Stimulated activated CD8-positive, alpha-beta memory T cell treated with anti-CD3 and anti-CD28 coated beads, Interleukin-4, amount 100 ng/mL, for 4 hours (primary cell): ENCODE measurements at places on chromosomes 3 and 15.
A peak's percentile ranks its signal among the peaks of the same experiment; 100 is the strongest.

- DNase-seq, result no peak
Observed at GRCh38 chr3:104596551-104596950, 770.2 kb upstream of the ALCAM start.

DNA sequence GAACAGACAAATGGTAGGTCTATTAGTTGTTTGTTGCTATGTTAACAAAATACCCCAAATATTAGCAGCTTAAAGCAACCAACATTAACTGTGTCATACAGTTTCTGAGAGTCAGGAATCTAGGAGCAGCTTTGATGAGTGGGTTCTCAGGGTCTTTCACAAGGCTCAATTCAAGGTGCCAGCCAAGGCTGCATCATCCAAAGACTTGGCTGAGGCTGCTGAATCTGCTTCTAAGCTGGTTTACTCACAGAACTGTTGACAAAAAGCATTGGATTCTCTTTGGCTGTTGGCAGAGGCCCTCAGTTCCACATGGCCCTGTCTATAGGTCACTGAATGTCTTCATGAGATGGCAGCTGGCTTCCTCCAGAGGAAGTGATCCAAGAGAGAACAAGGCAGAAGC is 40.3 kb upstream of the TSC22D2 start:
- no peak for DNase-seq

DNA sequence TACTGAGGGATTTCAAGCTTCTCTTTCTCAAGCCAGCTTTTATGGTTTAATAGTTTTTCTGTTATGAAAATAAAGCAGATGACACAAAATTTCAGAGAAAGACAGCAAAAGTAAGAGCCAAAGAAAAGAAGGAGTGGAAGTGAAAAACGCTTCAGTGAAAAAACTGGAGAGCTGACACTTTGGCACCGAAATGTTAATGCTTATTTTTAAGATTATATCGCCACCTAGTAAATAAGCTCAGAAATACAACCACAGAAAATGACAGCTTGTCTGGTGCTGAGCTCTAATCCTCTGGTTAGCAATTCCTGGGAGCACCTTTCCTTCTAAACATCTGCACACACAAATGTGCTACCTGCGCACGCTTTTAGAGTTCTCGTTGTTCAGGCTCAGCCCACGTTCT is 101.6 kb downstream of the ZPLD1 start:
- DNase-seq, result no peak

DNA sequence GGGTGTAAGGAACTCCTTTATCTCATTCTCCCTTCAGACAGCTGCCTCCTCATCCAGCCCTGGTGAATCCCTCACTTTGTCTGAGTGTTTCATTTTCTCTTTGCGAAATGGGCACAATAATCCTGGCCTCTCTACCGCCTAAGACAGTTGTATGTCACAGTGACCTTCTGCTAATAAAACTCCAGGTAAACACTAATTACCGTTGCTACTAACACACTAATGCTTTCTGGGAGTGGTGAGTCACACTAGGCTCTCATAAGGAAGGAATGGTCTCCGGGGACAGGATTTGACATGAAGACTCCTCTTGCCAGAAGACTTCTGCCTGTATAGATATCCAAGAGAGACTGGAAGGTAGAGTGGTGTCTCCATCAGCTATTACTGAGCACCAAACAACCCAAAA is 71.7 kb upstream of the SNRK start:
- no peak for DNase-seq

GRCh38 chr3:170734043-170734734 is 135.8 kb downstream of the RPL22L1 start:
- no peak for DNase-seq

GRCh38 chr3:30504939-30505338 is 101.5 kb upstream of the TGFBR2 start:
- no peak for DNase-seq

- no peak for DNase-seq
Observed at GRCh38 chr15:36926427-36926825, 173.9 kb downstream of the MEIS2 start.

DNA sequence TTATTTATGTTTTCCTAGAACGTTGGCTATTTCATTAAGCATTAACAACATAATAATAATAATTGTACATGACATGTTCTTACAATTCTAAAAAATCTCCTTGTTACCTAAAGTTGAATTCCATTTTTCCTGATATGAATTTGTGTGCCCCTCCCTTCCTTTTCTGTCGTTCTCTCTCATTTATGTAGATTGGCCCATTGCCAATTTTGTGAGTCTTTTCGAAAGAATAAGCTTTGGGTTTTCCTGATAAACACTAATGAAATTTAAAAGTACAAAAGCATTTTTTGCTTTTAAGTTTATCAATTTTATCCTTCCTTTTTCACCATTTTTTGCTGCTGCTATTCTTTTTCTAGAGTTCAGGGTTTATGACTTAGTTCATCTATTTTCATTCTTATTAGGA is 44.9 kb downstream of the PRR23E start:
- no peak for DNase-seq

- DNase-seq, result no peak
Observed at GRCh38 chr3:20669184-20669583, 483.2 kb upstream of the SGO1 start.

- DNase-seq, result peak; percentile 46
Observed at GRCh38 chr15:78565097-78565950, at the start of gene CHRNA5. TSS of gene CHRNA5 (plus strand) at chr15:78565520. CDS start at chr15:78565720, 200 bp downstream.

DNA sequence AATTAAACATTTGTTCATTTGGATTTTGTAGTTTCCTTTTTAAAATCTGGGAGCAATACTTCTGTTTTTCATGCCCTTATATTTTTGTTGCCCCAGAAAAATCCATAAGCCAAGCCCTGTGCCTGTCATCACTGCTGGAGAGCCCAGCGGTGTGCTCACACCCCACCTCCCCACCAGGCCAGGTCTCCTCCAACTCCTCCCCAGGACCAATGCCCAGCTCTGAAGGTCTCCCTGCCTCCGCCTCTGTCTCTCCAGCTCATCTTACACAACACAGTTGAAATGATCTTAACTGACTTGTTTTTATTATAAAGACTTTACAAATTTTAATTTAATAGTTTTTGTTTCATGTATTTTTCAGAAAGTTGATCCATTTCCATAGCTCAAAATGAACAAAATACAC is 66.4 kb downstream of the RHCG start:
- DNase-seq, result no peak
